ENCODE measurements at places on chromosomes 11 and 22.

DNA sequence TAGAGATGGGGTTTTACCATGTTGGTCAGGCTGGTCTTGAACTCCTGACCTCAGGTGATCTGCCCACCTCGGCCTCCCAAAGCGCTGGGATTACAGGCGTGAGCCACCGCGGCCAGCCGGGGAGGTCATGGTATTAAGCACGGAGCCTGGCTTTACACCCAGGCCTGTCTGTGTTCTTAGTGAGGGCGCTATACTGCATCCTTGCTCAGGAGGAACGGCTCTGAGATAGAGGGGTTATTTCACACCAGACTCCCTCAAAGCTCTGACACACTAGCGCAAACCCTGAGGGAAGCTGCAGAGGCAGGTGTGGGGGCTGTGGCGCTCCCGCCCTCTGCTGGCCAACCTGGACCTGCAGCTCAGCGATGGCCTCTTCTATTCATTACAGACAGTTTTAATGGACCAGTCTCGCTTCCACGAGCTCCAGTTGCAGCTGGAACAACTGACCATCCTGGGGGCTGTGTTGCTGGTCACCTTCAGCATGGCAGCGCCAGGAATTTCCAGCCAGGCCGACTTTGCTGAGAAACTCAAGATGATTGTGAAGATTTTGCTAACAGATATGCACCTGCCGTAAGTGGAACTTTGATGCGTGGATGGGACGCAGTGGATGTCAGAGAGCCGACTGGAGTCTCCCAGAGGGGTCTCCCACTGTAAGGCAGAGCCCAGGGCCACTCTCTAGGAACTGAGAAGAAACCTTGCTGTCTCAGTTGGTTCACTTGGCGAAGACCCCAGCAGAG, 26.2 kb downstream of the TCP11L1 start:
- peak; percentile 67 for DNase-seq

DNA sequence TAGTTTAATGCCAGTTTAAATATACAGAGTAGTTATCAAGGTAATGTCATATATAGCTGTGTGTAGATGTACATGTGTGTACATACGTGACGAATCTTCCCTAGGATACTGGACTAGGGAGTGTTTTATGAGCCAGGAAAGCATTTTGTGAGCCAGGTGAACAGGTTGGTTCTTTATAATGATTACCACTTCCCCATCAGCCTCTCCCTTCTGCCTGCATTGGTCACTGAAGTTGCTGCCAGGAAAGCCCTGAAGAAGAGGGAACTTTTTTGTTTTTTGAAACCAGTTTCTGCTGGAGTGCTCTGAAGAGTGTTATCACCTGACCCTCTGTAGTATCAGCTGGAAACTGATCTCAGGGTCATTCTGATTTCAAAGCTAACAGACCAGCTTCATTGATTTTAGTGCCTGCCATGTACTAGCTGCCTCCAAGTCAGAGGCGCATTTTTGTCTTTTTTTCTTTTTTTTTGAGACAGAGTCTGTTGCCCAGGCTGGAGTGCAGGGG, 14.2 kb upstream of the ST14 start:
- DNase-seq, result no peak

- DNase-seq, result no peak
These were observed 5.0 kb downstream of the HSPA8 start for GRCh38 chr11:123056835-123057491.

DNA sequence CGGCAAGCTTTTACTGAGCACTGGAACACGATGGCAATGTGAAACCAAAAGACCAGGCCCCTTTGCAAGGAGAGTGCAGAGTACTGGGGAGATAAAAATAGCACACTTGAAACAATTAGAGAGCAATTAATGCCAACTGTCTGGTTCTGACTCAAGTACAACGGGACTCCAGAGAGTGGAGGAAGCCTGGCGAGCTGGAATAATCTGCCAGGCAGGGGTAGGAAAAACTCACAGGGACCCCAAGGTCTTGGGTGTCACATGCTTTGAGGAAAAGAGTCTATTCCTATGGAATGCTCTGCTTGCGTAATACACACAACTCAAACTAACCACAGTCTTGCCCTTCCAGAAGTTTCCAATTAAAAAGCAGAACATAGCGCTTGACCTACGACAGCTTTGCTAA, 113.0 kb upstream of the CLMP start:
- no peak for DNase-seq

GRCh38 chr22:23094695-23095681, 24.7 kb downstream of the GNAZ start:
- no peak for DNase-seq

DNA sequence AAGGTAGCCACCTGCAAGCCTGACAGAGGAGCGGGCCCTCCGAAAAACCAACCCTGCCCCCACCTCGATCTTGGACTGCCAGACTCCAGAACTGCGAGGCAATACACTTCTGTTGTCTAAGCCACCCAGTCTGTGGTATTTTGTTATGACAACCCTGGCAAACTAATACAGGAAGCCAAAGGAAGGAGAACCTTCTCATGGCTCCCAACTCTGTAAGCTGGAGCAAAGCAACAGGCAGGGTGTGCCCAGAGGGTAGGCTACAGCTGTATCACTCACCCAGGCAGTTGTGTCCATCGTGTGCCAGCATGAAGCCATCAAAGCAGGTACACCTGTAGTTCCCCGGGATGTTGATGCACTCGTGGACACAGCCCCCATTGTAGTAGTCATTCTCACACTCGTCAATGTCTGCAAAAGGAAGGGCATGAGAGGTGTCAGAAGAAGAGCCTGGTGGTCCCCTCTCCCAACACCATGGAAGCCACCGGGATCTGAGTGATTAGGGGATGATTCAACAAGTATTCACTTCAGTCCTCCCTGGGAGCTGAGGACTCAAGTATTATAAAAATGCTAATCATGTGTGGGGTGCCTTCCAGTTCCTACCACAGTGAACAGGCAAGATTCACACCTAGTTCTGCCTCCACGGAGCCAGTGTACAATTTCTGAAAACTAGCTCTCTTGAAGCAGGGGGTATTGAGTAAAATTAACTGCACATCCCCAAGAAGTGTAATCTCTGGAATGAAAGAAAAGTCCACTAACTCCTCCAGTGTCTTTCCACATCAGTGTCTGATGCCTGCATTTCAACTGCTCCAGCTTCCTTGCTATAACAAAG, 23.3 kb downstream of the SCUBE1 start:
- DNase-seq, result no peak

DNA sequence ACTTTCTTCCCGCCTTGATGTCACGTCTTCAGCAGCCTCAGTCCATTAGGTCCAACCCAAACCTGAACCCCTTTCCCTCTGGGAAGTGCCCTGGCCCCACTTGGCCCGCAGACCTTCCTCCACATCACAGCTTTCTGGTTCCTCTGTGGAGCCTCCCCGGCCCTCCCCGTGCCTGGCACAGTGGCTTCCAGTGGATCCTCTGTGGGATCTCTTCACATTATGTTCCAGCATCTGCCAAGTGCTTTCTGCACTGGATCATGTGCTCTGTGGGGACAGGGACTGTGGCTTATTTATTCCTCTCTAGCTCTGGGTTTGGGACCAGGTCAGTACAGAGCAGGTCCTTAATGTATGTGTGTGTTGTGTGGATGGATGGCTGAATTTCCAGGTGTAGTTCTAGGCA, 30.9 kb downstream of the POLR3H start:
- no peak for DNase-seq

DNA sequence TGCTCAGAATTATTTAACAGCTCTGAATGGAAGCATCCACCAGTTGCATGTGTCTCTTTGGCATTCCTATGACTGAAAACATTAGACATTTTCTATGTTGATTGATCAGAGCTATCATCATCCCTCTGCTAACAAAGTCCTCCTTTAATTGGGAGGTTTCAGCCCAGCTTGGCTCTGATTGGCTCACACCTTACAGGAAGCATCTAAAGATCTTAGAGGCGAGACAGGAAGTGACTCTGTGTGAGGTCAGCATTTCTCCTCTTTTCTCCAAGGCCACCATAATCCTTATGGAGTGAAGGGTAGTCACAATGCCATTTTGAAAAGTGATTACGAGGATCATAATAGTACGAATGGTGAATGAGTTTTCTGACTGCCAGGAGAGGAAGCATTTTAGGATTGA, 260.8 kb downstream of the MIAT start:
- DNase-seq, result no peak

DNA sequence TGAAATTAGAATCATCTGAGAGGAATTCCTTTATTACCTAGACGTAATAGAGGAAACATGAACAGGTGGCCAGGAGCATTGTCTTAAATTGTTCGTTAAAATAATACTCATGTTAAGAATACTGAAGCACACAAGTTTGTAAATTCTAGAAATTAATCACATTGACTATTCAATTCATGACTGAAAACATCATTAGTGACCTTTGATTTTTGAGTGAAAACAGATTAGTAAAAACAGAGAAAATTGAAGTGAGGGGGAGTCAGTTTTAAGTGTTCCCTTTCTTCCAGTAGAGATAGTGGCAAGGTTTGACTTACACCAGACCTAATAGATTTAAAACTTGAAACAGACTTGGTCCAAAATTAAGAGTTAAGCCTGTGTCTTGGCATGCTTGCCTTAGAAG, 1.4 kb downstream of the ZFP91 start:
- no peak for DNase-seq

- no peak for DNase-seq
These were observed 12.7 kb upstream of the UVRAG start for GRCh38 chr11:75802021-75802912.

DNA sequence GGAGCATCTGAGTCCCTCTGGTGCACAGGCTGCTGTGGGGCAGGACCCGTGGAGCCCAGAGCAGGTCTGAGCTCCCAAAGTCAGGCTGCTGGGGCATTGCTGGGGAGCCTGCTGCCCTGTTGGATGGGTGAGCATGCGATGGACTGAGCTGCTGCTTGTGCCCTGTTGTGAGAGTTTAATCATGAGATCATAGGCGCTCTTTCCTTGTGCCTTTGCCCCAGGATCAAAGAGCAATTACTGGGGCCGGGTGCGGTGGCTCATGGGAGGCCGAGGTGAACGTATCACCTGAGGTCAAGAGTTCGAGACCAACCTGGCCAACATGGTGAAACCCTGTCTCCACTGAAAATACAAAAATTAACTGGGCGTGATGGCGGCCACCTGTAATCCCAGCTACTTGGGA, 37.5 kb downstream of the MUC6 start:
- no peak for DNase-seq

GRCh38 chr11:132531921-132532320, 1000.4 kb downstream of the OPCML start:
- no peak for DNase-seq

GRCh38 chr11:131522851-131523250, 152.4 kb downstream of the NTM start:
- no peak for DNase-seq

DNA sequence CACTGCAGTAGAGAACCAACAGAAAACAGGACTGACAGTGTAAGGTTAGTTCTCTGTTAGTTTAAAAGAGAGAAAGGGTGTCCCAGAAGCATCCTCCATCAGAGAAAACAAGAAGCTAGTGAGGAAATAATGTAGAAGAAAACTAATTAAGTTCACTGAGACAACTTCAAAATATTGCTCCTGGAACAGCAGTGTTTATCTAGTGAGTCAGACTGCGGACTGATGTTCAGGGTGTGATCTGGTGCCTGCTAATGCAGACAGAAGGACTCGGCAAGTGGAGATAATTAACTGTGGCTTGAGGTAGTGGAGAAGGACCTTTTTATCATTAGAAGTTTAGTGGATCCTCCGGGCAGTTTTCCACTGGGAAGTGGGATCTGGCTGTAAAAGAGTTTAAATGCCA, 55.4 kb downstream of the CDON start:
- no peak for DNase-seq

DNA sequence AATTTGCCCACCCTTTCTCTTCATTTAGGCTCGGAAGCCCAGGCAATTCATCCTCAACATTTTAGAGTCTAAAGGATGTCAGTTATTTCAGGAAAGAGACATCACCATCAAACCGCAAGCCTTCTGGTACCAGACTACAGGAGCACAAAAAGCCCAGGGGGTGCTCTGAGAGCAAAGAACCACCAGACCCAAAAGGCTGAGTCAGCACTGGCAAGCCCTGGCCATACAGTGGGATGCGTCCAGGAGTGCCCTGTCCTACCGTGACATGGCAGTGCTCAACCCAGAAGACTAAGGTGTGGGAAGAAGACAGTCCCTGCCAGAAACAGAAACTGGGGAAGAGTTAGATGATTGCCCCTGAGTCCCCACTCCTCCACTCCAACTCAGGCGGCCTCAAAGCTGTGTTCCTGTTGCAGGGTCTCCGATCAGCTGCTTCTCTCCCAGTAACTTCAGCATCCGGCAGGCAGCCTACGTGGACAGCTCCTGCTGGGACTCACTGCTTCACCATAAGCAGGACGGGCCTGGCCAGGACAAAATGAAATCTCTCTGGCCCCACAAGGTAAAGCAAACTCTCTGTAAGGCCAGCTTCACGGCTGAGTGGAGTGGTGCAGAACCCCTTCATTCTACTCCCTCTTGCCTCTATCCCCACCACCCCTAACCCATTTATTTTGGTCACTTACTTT, 1.5 kb downstream of the PANX3 start:
- peak; percentile 35 for DNase-seq

DNA sequence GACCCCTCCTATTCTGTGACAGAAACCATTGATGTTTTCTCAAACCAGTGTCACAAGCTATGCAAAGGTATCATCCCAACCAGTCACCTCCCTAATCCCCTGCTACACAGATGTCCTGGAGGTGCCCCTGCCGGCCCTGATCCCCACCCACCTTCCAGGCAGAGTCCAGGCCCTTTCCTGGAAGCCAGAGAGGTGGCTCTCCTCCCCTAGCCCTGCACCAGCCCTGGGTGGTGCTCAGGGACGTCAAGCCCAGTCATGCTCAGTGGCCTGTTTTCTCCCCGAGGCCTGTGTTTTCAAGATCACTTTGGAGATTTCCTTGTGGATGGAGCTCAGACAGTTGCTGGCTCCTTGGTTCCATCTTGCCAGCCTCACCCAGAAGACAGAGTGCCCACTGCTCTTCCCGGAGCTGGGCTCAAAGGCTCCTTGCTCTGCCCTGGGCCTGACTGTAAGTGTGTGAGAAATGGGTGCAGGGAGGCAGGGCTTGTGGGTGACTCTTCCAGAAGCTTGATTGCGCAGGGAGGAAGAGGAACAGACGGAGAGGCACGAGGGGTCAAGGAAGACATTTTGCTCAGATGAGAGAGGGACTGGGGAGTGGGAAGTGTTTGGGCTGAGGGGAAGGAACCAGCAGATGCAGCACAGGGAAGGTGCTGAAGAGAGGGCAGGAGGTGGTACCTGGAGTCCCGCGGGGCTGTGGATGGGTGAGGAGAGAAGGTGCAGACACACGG, 11.3 kb downstream of the P2RY6 start:
- DNase-seq, result peak; percentile 8

- peak; percentile 5 for DNase-seq
These were observed 92.3 kb upstream of the B3GAT1 start for GRCh38 chr11:134504146-134504905.

DNA sequence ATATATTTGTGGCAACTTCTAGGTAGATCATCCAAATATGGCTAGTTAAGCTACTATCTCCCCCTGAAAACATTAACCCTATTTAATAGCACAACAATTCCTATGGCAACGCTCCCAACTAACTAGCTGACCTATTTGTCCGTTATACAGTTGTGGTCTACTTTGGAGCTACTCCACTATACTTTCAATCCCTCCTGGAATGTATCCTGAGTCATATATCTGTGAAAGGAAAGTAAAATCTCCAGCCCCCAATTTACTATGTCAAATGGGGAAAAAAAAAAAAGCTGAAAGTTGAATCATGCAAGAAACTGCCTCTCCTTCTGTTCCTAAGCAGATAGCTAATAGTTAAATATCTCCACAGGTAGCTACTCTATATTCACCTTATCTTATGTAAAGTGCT, 128.5 kb downstream of the CD44 start:
- no peak for DNase-seq
